ENCODE measurements at places on chromosomes 4 and X.

DNA sequence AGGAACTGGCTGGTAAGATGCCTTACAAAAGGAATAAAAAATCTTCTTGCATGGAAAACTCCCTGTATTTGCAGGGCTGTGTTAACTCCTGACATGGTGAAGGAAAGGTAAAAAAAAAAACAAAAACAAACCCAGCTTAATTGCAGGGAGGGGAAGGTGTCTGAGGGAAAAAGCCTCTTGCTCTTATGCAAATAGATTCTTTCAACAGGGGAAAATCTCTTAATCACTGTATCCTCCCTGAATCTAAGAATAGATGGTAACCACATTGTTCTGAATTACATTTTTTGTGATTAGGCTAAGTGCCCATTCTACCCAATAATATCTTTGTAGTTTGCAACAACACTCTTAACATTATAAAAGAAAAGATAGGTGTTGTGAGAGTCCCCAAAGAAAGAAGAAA lies 172.6 kb downstream of the RBM46 start:
- no peak for DNase-seq

DNA sequence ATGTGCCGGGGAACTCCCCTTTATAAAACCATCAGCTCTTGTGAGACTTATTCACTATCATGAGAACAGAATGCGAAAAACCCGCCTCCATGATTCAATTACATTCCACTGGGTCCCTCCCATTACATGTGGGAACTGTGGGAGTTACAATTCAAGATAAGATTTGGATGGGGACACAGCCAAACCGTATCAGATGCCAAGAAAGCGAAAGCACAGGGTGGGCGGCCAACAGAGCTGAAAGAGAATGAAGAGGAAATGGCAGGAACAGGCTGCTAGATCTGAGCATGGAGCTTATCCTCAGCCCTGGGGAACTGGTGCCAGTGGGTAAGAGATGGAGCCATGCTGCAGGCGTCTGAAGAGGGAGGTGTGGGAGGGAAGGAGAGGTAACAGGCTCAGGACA lies 117.7 kb upstream of the PNPLA4 start:
- no peak for DNase-seq

DNA sequence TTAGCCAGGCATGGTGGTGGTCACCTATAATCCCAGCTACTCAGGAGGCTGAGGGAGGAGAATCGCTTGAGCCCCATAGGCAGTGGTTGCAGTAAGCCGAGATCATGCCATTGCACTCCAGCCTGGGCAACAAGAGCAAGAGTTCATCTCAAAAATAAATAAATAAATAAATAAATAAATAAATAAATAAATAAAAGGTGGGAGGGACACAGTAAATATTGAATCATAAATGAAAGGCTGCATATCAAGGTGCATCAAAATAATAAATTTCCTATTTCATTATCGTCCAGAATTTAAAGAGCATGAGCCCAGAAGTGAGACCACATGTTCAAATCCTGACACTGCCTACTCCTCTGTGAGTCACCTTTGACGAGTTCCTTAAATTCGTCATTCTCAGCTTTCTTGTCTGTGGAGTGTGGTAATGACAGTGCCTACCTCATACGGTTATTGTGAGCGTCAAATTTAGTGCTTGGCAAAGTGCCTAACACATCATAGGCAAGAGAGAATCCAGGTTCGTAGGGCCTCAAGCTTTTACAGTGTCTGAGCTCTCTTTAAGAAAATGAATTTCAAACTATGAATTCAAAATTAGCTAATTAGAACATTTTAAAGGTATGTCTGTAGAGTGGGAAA lies 49.9 kb downstream of the IL15 start:
- DNase-seq: peak; percentile 85

GRCh38 chr4:1218634-1219565 lies 30.0 kb downstream of the CTBP1 start:
- DNase-seq: no peak

- DNase-seq: peak; percentile 44
These were observed 125.3 kb downstream of the SOWAHB start for GRCh38 chr4:76772498-76773106.

- DNase-seq: no peak
These were observed 37.6 kb downstream of the SEPTIN11 start for GRCh38 chr4:76987153-76987591.

DNA sequence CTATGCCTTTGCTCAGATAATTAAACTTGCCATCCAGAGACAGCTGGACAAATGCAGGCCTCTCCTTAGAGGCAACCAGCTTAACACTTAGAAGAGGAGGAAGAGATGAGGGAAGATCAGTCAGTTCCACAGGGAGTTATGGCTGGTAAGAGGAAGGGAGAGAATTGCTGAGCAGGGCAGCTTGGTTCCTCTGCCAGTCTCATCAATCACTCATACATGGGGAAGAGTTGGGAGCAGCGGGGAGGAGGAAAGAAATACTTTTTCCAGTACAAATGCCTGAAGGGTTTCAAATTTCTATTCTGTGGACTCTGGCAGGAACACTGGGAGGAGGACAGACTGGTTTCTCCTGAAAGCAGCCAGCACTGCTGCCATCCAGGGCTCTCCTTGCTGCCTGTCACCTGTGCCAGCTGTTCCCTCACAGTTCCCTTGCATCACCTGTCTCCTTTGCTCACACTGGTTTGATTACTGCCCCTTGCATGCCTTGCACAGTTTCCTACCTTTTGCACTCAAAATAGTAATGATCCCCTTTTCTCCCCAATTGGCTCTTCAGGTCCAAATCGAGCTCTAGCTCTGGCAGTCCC lies 59.5 kb downstream of the PGRMC2 start:
- DNase-seq: peak; percentile 25

- no peak for DNase-seq
These were observed 154.9 kb downstream of the PJA1 start for GRCh38 chrX:69010339-69010738.

DNA sequence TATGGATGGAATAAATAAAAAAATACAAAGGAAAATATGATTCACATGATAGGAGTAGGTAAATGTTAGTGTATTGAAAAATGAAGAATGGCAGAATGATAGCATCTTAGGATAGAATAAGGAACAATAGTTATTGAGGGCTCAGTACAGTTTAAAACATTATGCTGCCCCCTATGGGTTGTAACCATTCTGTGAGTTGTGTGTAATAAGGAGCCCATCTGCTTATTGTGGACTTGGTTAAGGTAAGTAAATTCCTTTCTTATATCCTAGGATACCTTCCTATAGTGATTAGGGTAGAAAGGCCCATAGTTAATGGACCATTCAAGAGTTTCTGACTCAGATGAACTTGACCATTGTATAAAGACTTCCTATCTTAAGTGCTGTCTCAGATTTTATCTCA lies 195.8 kb downstream of the PDHA2 start:
- peak; percentile 25 for DNase-seq

DNA sequence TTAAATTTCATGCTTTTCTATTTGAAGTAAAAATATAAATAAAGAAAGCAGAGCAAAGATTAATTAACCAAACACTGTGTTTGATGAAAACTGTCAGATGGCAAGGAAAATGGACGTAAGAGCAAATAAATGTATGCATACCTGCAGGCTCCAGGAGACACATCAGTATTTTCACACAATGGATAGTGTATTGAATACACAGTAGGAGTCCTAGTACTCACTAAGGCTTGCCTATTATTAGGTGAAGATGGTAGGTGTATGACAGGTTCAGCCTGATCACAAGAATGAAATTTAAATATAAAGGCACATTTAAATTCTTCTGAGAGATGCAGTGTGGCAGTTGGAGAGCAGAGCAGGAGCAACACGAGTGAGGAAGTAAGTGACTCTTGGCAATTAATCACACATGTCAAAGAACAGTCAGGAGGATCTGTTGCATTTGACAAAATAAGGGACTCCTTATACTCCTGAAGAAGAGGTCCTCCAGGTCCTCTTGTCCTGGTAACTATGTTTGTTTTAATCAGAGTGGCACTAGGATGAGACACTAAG lies 106.0 kb upstream of the NDST4 start:
- no peak for DNase-seq

GRCh38 chr4:122783301-122784215 lies 43.1 kb upstream of the FGF2 start:
- peak; percentile 99 for DNase-seq

- DNase-seq: peak; percentile 54
These were observed 725 bp downstream of the FAM120C start for GRCh38 chrX:54182194-54182863.

- peak; percentile 69 for DNase-seq
These were observed 651 bp downstream of the UCHL1 start for GRCh38 chr4:41257257-41257901.

GRCh38 chr4:184416913-184417734 lies 57.2 kb downstream of the IRF2 start:
- no peak for DNase-seq

GRCh38 chrX:103699243-103699642 lies 11.5 kb upstream of the TMEM31 start:
- DNase-seq: no peak

- no peak for DNase-seq
These were observed 64.9 kb upstream of the SOD3 start for GRCh38 chr4:24730256-24731001.

DNA sequence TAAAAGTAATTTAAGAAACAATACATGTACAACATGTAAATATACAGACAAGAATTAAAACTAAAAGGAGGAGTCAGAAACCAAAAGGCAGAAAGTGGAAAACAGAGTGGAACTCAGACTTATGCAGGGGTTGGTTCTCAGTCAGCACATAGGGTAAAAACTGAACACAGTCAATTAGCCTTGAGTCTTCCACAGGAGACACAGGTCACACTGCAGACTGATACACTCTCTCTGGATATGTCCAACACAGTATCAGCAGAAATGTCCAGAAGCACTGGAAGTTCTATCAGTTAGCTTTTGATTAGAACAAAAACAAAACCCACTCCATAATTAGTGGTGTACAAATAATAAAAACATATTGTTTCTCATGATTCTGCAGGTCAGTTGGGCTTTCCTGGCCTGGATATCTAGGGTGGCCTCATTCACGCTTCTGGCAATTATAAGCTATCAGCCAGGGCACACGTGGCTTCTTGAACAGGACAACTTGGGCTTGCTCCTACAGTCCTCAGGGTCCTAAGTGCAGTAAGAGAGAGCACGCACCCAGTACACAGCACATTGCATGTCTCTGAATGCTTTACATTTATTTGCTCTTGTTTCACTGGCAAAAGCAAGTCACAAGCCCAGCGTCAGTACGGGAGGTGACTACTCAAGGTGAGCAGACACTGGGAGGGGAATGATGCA lies 21.6 kb downstream of the TEC start:
- DNase-seq: no peak

DNA sequence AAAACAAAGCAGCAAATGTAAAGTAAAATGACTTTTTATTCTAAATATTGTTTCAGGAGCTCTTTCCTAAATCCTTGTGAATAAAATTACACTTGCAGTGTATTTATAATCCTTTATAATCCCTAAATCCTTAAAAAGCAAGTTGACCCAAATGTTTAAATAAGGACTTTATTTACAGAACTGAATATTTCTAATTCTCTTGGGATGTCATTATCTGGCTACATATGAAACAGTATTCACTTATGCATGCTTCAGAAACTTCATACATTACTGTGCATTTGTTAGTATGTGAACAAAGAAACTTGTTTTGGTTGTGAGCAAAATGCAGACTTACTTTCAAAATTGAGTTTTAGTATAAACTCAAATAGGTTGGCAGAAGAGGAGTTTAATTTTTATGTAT lies 49.2 kb downstream of the PTTG2 start:
- no peak for DNase-seq

- peak; percentile 66 for DNase-seq
These were observed 146.8 kb downstream of the DCLK2 start for GRCh38 chr4:150224896-150225591.

- DNase-seq: no peak
These were observed 19.9 kb upstream of the CEP135 start for GRCh38 chr4:55928846-55929245.

DNA sequence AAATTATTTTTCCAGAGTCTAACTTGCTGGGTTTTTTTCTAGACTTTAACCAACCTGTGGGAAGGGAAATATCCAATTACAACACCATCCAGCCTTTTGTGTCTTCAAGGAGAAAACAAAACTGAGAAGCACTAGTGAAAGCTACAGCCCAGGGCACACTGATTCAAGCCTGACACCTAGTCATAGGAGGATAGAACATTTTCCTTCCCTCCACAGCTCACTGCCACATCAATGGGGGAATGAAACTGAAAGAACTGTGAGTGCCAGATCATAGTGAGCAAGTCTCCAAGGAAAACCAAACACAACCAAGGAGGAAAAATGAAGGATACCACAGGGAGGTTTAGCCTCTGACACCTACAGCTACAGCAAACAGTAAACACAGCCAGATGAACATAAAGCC lies 43.3 kb upstream of the MAGEA8 start:
- DNase-seq: peak; percentile 58

GRCh38 chr4:77418333-77418732 lies 187.3 kb upstream of the CXCL13 start:
- peak; percentile 48 for DNase-seq

- DNase-seq: no peak
These were observed 73.3 kb downstream of the TSPAN7 start for GRCh38 chrX:38634665-38635064.

GRCh38 chr4:161496-162284 lies 37.4 kb downstream of the ZNF718 start:
- peak; percentile 1 for DNase-seq

DNA sequence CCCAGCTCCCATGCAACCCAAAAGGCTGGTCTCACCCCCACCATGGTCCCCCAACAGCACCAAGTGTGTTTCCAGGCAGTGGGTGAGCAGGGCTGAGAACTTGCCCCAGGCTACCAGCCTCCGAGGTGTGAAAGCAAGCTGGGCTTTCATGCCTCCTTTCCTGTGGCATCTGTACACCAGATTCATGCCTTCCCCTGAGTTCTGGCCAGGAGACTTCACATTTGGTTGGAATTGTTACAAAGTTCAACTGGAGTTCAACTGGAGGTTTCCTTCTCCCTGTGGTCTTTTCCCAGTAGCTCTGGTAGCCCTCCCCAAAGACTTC lies 77.6 kb upstream of the RAB40AL start:
- no peak for DNase-seq

DNA sequence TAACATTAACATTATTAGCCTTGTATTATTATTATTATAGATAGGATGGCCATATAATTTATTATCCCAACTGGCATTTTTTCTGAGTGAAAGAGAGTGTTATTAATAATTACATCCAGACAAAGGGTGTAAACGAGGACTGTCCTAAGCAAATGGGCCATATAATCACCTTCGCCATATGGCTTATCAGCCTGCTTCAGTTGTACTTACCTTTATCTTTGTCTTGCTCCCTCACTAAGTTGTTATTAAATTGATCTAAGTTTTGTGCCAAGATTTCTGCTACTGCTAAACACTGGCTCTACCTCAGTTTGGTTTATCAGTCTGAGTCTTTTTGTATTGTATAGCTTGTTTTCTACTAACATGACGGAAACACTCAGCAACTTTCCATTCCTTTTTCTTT lies 76.9 kb downstream of the STIM2 start:
- no peak for DNase-seq

GRCh38 chrX:155094468-155095061 lies 23.3 kb downstream of the BRCC3 start:
- peak; percentile 30 for DNase-seq
